ENCODE measurements at places on chromosomes 12 and 14. TPM values are rescaled to one million over a fixed set of nuclear protein-coding genes. Genes with fewer than 3 reads are reported as not detected.
A peak's percentile ranks its signal among the peaks of the same experiment; 100 is the strongest.

- DNase-seq: no peak
Observed at GRCh38 chr14:78286210-78286609, 116.0 kb downstream of the NRXN3 start.

DNA sequence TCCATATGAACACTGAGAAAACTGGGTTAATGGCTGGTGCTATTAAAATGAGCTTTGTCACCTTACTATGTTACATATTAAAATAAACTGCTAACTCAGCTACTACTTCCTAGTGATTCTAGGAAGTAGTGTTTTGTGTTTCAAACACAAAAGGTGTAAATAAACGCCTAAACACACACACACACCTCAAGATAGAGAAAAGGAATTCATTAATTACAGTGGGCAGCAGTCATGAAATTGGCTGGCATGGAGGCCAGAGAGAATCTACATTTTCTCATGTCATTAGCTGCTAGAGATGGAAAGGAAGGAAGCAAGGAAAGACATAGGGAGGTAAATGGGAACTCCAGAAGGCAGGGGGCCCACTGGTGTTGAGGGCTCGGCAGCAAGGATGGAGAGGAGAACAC is 787 bp upstream of the PRMT5 start:
- no peak for DNase-seq

Gene THAP2
- total RNA-seq: 3.8 TPM

Gene ZFHX2
- total RNA-seq: 0.41 TPM

DNA sequence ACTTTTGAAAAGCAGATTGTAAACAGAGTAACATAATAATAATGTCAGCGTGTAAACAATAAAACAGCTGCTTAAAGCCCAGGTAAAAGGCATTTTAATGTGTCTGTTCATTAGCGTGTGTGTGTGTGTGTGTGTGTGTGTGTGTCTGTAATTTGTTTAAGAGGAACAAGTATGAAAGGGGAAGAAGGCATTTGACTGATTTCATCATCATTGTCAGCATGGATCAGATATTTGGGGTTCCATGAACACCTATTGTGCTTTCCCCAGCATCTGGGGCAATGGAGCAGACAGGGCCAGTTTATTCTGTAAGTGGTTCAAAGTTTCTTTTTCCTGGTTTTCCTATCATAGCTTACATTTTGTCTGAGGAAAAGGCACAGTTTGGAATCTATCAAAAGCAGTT is 28.9 kb downstream of the SLC25A21 start:
- DNase-seq: no peak

Gene GPR135
- total RNA-seq: 4.3 TPM

Gene MAPKAPK5
- total RNA-seq: 34.6 TPM

GRCh38 chr12:80778005-80778541 is 61.4 kb downstream of the MYF5 start:
- peak; percentile 99 for DNase-seq

Gene KRT77
- not detected for total RNA-seq

DNA sequence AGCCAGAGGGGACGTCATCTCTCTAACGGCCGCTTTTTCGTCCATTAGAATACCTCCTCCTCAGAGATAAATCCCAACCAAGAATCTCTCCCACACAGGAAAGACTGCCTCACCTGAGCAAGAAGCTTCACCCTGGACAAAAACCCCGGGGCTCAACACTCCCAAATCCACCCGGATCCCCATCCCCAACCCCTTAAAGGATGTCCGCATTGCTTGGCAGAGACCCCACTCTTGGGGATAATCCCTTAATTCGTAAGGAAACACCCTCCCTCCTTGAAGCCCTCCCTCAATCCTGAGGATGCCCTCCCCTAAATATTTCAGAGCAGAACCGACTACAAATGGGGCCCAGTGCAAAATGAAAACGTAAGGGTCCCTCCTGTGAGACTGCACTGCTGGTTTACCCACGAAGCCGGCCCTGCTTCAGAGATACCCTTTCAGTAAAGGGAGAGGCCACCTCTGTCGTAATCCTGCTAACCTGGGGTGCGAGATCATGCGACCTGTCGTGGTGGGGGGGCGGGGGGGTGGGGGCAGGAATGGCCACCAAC is 655 bp upstream of the DYNLL1 start:
- DNase-seq: no peak

DNA sequence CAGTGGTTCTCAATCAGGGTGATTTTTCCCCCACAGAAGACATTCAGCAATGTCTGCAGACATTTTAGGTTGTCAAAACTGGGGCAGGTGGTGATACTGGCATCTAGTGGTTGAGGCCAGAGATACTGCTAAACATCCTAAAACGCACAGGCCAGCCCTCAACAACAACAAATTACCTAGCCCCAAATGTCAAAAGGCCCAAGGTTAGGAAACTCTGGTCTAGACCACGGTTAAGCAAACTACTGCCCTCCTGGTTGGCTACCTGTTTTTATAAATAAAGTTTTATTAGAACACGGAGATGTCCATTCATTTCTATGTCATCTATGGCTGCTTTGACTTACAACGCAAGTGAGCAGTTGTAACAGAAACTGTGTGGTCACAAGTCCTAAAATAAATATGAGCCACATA is 186.7 kb downstream of the EFCAB11 start:
- DNase-seq: peak; percentile 64

Gene NCAPD2
- total RNA-seq: 45.1 TPM

Gene PSEN1
- total RNA-seq: 55.0 TPM

DNA sequence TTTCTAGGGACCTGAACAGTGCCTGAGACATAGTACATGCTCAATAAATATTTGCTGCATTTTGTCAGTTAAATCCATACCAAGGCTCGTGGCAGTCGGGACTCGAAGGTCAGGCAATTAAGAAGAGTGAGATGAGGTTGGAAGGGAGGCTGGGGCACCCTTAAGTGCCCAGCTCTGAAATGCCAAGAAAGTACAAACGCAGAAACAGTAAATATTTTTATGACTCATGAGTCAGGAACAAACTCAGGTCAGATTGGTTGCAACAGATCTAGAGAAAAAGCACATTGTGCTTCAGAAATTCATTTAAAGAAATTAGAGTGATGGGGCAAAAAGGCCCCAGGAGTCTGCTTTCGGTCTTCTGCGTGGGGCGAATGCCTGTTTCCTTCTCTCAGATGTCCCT is 83.0 kb upstream of the FZD10 start:
- no peak for DNase-seq

Measured in fibroblast of the aortic adventitia (primary cell).